Umbilical cord (tissue), 2 donors: ENCODE measurements at places on chromosomes 13 and 19. TPM values are rescaled to one million over a fixed set of nuclear protein-coding genes. Genes with fewer than 3 reads are reported as not detected.

DNA sequence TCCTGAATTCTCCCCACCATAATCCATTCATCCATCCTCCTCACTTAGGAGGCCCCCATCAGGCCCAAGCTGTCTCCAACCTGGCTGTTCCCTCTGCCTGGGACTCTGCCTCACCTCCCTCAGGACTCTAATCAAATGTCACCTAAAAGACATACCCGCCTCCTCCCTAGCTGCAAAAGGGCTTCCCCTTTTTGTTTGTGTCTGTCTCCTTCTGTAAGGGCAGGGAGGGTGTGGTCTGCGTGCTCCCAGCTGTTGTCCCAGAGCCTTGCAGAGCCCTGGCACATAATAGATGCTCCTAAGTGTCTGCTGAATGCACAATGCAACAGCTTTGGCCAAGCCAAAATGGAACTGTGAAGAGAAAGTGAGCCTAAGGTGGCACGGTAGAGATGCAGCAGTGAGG lies 4.4 kb downstream of the TRIR start:
- DNase-seq: no peak

- DNase-seq: no peak
Measured at GRCh38 chr13:38180126-38180525, 169.5 kb upstream of the UFM1 start.

DNA sequence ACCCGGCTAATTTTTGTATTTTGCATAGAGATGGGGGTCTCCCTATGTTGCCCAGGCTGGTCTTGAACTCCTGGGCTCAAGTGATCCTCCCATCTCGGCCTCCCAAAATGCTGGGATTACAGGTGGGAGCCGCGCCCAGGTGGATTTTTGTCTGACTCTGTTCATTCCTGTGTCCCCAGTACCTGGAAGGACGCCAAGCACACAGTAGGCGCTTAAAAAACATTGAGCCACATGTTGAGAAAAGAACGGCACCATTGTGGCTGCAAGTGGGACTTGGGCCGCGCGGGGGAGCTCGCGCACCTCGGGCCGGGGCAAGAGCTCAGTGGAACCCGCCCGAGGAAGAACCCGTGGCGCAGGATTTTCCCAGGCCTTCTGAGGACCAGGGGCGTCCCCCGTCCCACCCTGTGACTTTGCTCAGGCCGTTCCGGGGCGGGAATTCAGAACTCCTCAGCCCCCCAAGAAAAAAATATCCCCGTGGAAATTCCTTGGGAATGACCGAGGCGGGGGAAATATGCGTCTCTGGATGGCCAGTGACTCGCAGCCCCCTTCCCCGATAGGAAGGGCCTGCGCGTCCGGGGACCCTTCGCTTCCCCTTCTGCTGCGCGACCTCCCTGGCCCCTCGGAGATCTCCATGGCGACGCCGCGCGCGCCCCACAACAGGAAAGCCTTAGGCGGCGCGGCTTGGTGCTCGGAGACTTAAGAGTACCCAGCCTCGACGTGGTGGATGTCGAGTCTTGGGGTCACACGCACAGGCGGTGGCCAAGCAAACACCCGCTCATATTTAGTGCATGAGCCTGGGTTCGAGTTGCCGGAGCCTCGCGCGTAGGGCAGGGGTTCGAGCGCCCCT lies 1.4 kb upstream of the ICAM1 start:
- peak; percentile 83 for DNase-seq

DNA sequence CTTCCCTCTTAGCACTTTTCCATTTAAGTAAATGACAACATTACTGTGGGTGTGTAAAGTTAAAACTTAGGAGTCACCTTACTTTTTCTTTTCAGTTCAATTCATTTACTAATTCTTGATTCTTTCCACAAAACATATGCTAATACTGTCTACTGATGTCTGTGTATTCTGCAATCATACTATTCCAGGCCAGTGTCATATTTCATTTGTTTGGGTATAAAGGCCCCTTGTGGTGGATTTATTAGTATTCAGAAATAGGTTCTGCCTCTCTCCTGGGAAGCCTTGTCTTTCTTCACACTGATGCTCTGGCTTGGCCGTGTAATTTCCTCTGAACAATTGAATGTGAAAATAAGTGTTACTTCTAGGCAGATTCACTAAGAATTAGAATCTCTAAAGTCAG lies 621.9 kb upstream of the SPRY2 start:
- DNase-seq: no peak

PCDH20 gene
- total RNA-seq: 4.6 TPM

- no peak for DNase-seq
Measured at GRCh38 chr19:6587998-6588507, 2.9 kb downstream of the CD70 start.

- DNase-seq: peak; percentile 21
Measured at GRCh38 chr19:56333506-56333905, 18.9 kb upstream of the ZSCAN5A start.
